ENCODE measurements at places on chromosomes 13 and 19.

DNA sequence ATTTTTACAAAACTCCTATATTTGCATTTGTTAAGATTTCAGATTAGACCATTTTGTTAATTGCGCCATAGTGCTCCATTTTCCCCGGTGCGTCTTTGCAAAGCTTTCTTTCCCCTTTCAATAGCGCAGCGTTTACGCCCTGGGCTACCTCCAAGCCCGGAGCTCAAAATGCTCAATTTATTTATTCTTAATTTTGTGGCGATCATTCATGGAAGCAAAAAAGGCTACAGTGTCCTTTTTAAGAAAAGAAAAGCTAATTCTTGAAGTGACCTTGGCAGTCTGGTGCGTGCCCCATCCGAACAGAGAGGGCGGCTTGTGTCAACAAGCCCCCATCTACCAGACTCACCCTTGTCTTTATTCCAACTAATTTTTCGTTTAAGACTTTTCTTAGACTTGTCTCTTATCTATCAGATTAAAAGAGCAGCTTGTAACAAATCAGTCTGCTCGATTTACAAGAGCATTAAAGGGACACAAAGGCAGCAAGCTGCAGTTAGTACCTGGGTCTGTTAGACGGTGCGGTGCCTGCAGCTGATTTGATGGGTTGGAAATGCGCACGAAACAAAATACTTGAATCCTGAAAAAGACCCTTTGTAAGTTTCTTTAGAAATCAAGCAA is 30.1 kb downstream of the GSX1 start:
- no peak for DNase-seq

DNA sequence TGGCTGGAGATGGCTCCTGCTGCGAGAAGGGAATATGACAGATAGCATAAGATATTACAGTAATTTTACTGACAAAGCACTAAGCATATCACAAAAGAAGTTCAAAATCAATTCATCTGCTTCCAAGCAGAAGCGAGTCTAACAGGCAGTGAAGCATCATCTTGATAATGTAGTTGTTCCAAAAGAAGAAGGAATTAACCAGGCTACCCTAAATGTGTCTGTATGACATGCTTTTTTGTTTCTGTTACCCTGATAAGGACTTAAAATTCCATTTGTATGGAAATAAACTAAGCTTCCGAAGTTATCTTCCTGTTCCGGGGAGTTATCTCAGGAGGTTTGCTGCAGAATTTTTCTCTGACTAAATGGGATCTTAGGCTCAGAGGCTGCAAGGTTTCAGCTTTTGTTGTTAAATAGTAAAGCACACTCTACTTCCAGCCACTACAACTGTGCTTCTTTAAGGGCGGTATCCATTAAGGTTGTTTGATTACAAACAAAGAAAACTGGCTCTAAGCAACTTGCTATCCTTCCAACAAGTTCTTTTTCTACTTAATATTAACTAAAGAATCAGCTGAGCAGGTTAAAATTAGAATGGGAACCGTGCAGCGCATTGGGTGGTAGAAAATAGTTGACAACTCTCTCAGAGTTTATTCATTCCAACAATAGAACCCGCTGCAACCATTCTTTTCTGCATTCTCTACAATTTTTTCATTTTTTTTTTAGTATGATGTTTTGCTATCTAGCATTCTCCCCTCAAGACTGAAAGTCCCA is 607.3 kb downstream of the UQCRFS1 start:
- no peak for DNase-seq

DNA sequence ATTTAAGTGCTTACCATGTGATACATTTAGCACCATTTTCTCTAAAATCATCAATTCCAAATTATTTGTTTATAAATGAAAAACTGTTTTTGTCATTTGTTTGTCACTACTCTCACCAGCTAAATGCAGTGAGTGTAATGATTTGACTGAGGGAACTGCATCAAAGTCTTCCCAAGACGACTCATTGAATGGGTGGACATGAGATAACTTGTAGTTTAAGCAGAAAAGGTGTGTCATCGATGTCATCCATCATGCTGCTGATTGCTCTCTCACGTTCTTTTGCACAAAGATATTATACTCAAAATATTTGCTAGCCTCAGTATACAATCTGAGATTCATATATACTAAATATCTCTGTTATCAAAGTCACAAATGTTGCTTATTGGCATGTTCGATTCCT is 366.5 kb downstream of the IRS2 start:
- DNase-seq: no peak

DNA sequence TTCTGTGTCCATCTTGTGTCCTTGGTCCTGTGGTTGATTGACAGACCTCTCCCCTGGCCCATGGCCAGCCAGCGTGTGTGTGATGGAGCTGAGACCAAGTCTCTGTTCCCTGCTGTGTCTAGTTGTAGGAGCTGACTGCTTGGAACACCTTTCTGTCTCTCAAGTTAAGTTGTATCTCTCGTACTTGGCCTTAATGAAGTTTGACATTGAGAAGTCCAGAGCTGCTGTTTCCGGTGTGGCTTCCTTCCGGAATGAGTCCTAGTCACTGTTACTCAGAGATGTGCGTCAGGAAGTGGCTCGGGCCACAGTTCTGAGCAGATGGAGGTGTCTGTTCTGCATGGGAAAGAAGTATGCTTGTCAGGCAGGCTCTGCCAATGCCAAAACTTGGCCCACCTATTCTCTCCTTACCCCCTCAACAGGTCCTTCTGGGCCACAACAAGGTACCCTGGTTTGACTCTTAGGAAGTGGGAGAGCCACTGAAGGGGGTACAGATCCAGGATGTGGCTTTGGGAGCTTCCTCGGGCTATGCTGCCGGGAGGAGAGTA is 54.3 kb downstream of the GATAD2A start:
- DNase-seq: no peak

DNA sequence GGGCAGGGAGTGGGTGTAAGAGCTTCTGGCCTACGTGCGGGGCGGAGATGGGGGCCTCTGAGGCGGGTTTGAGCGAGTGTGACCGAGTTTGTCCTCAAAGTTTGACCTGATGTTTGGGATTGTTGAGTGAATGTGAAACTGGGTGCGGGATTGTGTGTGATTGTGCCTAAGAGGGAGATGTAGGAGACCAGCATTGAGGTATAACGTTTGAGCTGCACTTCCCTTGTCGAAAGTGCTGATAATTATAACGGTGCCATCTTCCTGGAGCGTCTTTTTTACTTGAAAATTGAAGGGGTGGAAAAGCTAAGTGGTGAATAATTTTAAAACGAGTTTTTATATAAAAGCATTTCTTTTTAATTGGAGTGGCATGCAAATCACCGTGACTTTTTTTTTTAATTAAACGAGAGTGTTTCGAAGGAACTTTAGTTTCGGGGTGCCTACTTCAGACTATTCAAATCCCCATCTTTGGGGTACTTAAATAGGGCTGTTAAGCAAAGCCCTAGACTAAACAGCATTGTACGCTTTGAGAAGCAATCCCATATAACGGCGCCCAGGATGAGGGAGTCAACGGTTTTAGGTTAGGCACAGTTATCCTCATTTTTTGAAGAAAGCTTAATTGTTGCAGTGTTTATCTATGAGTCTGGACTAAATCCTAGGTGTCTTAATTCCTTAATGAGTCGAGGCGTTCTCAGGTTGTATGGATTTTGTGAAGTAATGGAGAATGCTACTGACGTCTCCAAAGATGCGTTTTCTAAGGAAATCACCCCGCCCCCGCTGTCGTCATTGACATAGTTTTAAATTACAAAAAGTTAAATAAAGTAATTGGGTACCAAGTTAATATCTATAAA is 594 bp downstream of the ZNF146 start:
- DNase-seq: no peak

DNA sequence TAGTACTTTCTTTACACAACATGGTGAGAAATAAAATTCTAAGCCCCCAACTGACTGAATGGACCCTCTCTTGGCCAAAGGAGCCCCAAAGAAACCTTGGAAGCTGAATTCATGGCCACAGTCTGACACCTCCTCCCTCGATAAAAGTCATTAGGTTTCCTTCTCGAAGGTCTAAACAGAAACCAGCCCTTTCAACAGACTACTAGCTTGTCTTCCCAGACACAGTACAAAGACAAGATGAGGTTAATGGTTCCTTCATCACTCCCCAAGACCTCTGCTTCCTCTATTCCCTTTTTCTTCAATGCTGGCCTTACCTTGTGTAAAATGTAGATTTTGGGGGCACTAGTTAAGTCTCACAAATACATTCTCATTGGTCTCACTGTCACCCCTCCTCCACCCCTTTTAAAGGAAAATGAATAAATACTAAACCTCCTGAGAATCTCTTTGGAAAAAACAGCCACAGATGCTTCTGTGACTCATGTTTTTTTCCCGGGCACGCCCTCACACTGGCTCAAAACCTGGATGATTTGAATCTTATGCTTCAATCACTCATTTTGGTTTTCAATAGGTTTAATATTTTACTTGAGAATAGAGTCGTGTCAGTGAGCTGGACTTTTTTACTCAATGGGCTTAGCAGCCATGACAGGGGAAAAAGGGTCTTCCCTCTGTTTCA is 65.8 kb upstream of the MED4 start:
- DNase-seq: no peak

- no peak for DNase-seq
Observed at GRCh38 chr19:5811117-5811516, 6.2 kb downstream of the NRTN start.

- no peak for DNase-seq
Observed at GRCh38 chr19:45455707-45456499, 11.9 kb upstream of the FOSB start.

- DNase-seq: no peak
Observed at GRCh38 chr13:23889615-23890607, 711 bp upstream of the MIPEP start.

- DNase-seq: peak; percentile 83
Observed at GRCh38 chr19:19618219-19619051, at the start of gene PBX4. TSS of gene PBX4 (minus strand) at chr19:19618687. CDS start at chr19:19618629, 58 bp downstream.

DNA sequence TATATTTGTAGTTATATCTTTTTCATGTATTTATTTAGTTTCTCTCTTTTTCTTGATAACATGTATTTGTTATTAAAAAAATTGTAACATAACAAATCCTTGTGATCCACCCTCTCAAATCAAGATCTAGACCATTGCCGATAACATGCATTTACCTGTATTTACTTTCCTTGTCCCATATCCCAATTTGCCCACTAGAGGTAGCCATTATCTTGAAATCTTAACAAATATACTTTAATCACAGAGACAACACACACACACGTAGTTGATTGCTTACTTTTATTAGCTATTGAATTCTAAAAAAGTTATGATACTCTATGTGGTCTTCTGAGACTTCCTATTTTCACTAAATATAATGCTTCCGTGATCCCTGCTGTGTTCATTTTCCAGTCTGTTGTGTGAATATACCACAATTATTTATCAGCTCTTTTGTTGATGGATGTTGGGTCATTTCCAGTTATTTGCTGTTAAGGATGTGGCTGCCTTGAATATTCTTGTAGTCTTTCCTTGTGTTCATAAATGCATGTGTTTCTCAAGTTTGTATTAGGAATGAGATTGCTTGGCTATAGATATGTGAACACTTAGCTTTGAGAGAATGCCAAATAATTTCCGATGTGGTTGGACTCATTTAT is 31.3 kb upstream of the ZMYM2 start:
- DNase-seq: peak; percentile 57

- DNase-seq: peak; percentile 44
Observed at GRCh38 chr19:33437821-33438671, 64.5 kb downstream of the CEBPG start.

- no peak for DNase-seq
Observed at GRCh38 chr19:51027126-51027806, 850 bp upstream of the KLK11 start.

GRCh38 chr13:94542917-94543316 is 53.0 kb downstream of the TGDS start:
- no peak for DNase-seq

DNA sequence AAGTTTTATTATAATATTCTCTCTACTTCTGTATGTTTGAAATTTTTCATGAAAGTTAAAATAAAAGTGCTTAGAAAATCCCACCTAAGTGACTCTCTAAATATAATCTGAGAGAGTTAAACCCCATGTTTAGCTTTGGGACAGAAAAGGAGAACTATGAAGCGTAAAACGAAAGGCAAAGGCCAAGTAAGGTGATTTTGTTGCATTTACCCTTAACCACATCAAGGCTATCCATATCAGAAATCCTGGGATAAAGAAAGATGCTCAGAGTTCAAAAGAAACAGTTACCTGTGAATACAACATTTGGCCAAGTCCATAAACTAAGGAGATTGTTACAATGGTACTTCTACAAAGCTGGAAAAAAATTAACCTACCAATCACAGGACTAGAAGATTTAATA is 31.3 kb downstream of the UBL3 start:
- DNase-seq: no peak

GRCh38 chr13:32542221-32542620 is 3.6 kb upstream of the N4BP2L2 start:
- DNase-seq: no peak

- no peak for DNase-seq
Observed at GRCh38 chr19:30551271-30551670, 179.1 kb downstream of the ZNF536 start.

DNA sequence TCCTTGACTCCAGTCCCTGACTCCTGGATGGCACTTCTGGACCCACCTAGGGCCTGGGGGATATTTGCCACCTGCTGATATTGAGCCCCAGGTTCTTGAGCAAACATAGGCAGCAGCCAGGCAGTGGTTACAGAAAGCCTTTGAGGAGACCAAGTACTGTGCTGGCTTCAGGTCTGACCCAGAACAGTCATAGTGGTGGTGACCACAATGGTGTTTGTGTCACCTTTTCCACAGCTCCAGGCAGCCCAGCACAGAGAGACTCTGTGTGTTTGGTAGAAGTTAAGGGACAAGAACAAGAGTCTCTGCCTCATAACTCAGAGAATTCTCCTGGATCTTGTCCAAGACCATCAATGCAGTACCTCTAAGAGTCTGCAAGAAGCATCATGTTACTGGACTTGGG is 14.6 kb upstream of the CLC start:
- no peak for DNase-seq

- peak; percentile 11 for DNase-seq
Observed at GRCh38 chr19:36060430-36060829, 5.7 kb downstream of the WDR62 start.

DNA sequence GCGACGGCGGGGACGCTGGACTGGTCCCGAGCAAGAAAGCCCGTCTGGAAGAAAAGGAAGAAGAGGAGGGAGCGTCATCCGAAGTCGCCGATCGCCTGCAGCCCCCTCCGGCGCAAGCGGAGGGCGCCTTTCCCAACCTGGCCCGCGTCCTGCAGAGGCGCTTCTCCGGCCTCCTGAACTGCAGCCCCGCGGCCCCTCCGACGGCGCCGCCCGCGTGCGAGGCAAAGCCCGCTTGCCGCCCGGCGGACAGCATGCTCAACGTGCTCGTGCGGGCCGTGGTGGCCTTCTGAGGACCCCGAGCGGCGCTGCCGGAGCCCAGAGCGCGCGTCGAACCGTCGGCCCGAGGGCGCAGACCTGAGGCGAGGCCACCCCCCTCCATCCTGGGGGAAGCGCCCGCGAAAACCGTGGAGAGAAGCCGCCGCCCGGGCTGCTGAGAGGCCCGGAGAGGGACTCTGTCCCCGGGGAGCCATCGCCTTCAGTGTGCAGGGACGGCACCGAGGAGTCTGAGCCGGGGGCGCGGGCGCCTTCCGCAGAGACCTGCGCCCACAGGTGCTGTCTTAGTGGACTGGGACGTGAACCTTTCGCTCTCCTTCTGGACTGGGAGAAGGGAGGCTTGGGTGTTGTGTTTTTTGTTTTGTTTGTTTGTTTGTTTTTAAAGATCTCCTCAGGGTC is 3.5 kb downstream of the IER2 start:
- no peak for DNase-seq

- DNase-seq: no peak
Observed at GRCh38 chr13:39217471-39217870, 179.2 kb downstream of the NHLRC3 start.

All from NCI-H526 (cell line).